ENCODE measurements at places on chromosomes 3 and 15.

DNA sequence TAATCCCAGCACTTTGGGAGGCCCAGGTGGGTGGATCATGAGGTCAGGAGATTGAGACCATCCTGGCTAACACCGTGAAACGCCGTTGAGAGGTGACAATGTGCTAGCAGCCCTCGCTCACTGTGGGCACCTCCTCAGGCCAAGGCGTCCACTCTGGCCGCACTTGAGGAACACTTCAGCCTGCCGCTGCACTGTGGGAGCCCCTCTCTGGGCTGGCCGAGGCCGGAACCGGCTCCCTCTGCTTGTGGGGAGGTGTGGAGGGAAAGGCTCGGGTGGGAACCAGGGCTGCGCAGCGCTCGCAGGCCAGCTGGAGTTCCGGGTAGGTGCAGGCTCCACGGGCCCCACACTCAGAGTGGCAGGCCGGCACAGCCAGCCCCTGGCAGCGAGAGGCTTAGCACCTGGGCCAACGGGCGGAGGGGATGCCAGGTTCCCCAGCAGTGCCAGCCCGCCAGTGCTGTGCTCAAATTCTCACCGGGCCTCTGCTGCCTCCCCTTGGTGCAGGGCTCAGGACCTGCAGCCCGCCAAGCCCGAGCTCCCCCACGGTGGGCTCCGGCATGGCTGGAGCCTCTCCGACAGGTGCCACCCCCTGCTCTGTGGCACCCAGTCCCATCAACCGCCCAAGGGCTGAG, 253.6 kb downstream of the CNTN4 start:
- no peak for DNase-seq

GRCh38 chr3:130463221-130463620, 53.8 kb upstream of the COL6A6 start:
- DNase-seq: no peak

GRCh38 chr3:122727294-122727693, 46.7 kb downstream of the PARP14 start:
- DNase-seq: no peak

GRCh38 chr3:106428565-106428994, 559.8 kb upstream of the CBLB start:
- no peak for DNase-seq

- DNase-seq: no peak
These were observed 483.6 kb downstream of the ERC2 start for GRCh38 chr3:55984626-55985025.

- DNase-seq: no peak
These were observed 133.5 kb downstream of the LRRK1 start for GRCh38 chr15:101052681-101053121.

DNA sequence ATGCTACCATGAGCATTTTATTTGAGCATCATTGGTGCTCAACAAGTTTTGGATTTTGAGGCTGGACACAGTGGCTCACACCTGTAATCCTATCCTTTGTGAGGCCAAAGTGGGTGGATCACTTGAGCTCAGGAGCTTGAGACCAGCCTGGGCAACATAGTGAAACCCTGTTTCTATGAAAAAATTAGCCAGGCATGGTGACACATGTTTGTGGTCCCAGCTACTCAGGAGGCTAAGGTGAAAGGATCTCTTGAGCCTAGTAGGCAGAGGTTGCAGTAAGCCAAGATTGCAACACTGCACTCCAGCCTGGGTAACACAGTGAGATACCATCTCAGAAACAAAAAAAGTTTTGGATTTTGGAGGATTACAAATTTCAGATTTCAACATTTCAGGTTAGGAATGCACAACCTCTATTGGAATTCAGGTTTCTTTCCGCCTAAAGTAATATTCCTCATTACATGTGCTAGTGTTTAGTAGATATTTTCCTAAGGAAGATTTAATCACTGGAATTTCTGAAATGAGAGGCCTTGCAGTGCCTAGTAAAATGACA, 27.6 kb downstream of the CNOT10 start:
- DNase-seq: no peak

Data from erythroblast (primary cell).